T-helper 17 cell (primary cell): ENCODE measurements at places on chromosomes 1 and 21.
A peak's percentile ranks its signal among the peaks of the same experiment; 100 is the strongest.

GRCh38 chr1:15626269-15626950 lies 9.2 kb downstream of the DDI2 start:
- no peak for DNase-seq

DNA sequence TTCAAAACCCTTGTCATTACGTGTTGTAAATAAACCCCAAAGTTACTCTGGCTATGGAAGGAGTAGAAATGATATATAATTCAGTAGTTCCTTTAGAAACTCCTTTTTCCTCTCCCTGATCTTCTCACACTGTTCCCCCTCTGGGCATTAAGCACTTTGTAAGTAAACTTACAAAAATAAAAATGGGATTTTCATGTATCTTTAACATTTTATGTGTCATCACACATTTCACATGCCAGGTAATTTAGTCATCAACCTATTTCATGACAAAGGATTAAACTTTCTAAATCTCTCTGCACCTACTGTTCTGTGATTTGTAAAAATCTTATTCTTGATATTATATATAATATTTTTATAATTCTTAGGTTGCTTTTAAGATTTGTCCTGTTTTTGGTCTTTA lies 176.9 kb downstream of the NEK7 start:
- DNase-seq, result no peak

- no peak for DNase-seq
Observed at GRCh38 chr1:93005252-93005598, 44.0 kb upstream of the DIPK1A start.

GRCh38 chr1:224168859-224169380 lies 14.1 kb upstream of the DEGS1 start:
- no peak for DNase-seq

- peak; percentile 76 for DNase-seq
Observed at GRCh38 chr1:29235955-29236711, at the start of gene PTPRU. Gene PTPRU, plus strand, starts transcription at chr1:29236522. Its CDS starts 123 bp downstream, at chr1:29236645.

DNA sequence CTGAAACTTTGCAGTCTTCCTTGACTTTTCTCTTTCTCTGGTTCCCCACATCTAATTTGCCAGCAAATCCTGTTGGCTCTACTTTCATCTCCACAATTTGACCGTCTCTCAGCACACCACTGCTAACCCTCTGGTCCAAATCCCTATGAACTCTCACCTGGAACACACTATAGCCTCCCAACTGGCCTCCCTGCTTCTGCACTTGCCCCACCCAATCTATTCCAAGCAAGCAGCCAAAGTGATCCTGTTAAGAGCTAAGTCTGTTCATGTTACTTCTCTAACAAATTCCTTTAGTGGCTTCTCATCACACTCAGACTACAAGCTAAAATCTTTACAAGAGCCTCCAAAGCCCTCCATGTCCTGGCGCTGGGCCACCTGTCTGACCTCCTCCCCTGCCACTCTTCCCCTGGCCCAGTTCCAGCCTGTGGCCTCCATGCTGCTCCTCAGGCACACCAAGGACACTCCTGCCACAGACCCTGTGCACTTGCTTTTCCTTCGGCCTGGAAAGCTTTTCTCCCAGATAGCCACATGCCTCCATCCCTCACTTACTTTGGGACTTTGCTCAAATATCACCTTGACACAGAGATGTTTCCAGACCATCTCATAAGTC lies 104.1 kb downstream of the DTL start:
- DNase-seq, result no peak

- no peak for DNase-seq
Observed at GRCh38 chr1:41540886-41541591, 56.6 kb upstream of the EDN2 start.

GRCh38 chr1:218640173-218640572 lies 295.0 kb downstream of the TGFB2 start:
- no peak for DNase-seq

GRCh38 chr1:156675210-156676113 lies 1.7 kb downstream of the NES start:
- no peak for DNase-seq

DNA sequence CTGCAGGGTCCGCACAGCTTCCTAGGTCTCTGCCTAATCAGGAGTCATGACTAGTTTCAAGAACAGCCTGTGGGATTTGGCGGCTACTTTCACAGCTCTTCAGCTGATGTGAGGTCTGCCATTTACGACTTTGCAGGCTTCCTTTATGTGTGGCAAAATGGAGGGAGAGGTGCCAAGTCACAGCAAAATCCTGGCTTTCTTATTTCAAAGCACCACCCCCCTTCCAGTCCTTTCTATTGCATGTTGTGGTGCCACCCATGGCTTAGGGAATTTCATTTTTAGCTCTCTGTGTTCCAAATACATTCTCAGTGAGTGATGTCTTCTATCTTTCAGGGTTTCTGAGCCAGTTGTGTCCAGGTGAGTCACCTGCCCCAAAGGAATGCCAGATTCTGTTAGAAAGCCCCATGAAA lies 75.1 kb upstream of the WLS start:
- DNase-seq, result no peak

GRCh38 chr1:208089761-208090370 lies 154.3 kb downstream of the PLXNA2 start:
- DNase-seq, result no peak

- no peak for DNase-seq
Observed at GRCh38 chr1:221810406-221810805, 68.5 kb upstream of the DUSP10 start.

DNA sequence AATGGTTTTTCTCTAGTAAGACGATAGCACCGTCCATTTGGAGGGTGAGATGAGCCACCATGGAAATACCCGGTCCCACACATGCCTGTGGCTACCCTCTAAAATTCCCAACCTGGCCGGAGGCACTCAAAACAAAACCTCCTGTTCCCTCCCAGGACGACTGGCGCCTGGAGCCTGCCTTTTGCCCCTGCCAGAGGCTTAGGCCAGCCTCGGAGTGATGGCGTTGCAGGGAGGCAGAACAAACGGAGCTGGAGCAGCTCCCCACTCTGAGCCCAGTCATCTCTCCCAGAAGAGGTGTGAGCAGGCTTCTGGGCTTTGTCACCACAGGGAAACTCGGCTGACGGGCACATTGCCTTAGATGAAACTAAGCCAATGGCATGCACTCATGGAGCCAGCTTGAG lies 213.7 kb upstream of the HOOK1 start:
- DNase-seq, result no peak

GRCh38 chr1:12100071-12100470 lies 37.0 kb downstream of the TNFRSF8 start:
- no peak for DNase-seq

DNA sequence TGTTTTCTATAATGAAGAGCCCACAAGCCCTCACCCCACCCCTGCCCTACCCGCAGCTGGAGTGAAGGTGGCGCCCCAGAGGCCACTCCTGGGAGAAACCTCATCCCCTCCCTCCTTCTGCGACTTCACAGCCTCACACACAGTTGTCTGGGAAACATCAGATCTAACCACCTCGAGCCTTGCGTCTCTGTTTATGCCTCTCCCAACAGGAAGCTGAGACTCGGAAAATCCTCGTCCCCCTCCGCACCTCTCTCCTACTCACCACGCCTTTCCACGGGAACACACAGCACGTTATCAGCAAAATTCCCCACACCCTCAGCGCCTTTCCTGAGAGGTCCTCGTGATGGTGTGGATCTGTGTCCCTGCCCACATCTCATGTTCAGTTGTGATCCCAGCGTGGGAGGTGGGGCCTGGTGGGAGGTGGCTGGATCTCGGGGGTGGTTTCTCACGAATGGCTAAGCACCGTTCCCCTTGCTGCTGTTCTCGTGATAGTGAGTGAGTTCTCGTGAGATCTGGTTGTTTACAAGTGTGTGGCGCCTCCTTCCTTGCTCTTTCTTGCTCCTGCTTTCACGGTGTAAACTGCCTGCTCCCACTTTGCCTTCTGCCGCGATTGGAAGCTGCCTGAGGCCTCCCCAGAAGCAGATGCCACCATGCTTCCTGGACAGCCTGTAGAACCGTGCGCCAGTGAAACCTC lies 190.6 kb downstream of the KIF26B start:
- DNase-seq, result no peak

- no peak for DNase-seq
Observed at GRCh38 chr1:10216090-10216749, 5.8 kb downstream of the KIF1B start.

DNA sequence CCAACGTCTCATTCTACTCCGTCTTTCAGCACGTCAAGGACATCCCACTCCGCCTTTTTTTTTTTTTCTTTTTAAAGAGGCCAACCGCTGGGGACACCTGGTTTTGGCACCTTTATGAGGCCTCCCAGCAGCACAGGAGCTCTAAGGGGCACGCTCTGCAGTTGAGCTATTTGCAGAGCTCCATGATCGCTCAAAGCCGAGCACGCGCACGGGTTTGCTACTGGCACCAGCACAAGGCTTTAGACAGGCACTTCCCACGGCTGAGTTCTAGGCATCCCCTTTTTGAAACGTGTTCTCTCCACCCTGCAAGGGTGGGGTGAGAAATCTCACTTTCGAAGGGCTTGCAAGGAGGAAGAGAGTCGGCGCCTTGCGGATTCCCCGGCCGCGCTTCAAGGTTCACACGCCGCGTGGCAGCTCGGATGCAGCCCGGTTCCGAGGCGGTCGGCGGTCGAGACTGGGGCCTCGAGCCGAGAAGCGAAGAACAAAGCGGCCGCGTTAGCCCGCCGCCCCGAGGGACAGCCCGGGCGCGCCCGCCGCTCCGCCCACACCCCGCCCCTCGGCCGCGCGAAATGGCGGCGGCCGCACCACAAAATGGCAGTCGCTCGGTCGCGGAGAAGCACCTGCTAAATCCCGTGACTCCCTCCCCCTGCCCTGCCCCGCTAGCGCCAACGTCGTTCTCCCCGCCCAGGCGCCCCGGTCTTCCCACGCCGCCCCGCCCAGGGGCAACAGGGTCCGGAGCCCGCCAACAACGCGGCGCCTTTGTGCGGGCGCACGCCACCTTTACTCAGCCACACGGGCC lies 12.9 kb upstream of the SPEN start:
- DNase-seq, result peak; percentile 79

GRCh38 chr1:28640766-28641165 lies 2.1 kb downstream of the TAF12 start:
- DNase-seq, result peak; percentile 11

DNA sequence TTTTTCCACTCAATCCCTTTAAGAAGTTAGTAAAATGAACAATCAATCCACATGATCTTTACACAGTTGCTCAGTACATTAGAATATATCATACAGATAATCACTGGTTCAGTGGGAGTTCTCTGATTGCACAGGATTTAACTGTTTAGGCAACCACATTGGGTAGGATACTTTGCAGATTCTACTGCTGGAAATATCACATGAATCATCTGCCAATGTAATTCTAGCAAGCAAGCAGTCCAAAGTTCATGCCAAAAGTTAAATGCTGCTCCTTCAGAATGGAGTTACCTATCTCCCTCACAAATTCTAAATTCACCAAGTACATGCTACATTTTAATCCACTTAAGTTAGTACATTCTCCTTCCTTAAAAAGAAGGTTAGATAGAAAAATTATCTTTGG lies 52.4 kb downstream of the NEGR1 start:
- no peak for DNase-seq

- no peak for DNase-seq
Observed at GRCh38 chr1:20600156-20600555, 11.3 kb downstream of the CDA start.

GRCh38 chr1:11434501-11434900 lies 44.5 kb upstream of the DISP3 start:
- no peak for DNase-seq

GRCh38 chr1:101346419-101346818 lies 109.6 kb downstream of the S1PR1 start:
- no peak for DNase-seq

- no peak for DNase-seq
Observed at GRCh38 chr1:48858200-48858920, 81.7 kb upstream of the BEND5 start.

DNA sequence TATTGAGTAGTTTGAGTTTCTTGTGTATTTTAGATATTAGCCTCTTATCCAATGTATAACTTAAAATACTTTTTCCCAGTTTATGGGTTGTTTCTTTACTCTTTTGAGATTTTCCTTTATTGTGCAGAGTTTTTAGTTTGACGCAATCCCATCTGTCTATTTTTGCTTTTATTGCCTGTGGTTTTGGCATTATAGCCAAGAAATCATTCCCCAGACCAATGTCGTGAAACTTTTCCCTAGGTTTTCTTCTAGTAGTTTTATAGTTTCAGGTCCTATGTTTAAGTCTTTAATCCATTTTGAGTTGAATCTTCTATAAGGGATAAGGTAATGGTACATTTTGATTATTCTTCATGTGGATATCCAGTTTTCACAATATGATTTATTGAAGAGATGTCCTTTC lies 87.6 kb downstream of the LEPR start:
- DNase-seq, result no peak

DNA sequence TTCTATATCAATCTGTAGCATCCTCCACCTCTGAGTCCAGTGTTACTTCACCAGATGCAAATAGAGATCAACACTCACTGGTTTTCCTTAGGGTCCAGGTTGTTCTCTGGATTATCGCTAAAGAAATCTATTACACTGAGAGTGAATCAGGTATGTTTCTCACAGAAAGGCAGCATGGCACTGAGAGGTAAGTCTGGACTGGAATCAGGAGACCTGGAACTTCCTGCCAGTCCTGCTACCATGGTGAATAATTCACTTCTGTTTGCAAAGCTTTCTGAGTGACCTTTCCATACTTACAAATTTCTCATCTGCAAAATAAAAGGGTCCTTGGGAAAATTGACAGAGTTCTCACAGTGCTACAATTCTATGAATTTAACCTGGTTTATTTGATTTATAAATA lies 1583.3 kb downstream of the MRPL39 start:
- no peak for DNase-seq

DNA sequence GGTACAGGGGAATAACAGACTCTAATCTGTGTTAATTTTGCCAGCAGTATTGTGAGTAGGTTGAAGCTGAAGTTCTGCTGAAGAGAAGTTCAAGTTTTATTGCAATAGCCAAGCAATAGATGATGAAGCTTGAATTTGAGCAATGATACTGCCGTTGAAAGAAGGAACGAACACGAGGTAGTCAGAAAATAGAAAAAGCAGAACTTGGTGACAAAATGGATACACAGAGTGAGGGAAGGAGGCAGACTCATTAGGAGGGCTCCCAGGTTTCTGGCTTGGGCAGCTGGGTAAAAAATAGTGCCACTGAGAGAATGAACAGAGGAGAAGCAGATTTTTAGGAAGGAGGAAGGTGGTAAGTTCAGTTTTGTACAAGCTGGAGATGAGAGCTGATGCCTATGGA lies 22.3 kb upstream of the AGO1 start:
- DNase-seq, result no peak

DNA sequence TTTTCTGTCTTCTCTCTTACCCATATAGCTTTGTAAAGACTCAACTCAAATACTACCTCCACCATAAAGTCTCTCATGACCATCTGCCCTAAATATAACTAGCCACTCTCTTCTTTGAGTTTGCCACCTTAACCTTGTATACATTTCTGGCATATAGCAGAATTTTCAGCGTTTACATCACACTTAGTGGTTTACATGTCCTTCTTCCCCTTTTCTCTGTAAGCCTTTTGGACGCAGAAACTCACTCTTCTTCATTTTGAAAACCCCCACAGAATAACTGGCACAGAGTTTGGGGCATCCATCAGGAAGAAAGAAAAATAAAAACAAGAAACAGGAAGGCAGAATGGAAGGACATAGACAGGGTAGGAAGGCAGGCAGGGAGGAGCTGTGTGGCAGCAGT lies 131.8 kb upstream of the DUSP10 start:
- no peak for DNase-seq

GRCh38 chr21:41593760-41594138 lies 85.8 kb upstream of the TMPRSS2 start:
- no peak for DNase-seq
